ENCODE measurements at places on chromosomes 1 and 21. TPM values are rescaled to one million over a fixed set of nuclear protein-coding genes. Genes with fewer than 3 reads are reported as not detected.

- DNase-seq, result no peak
These were observed 29.6 kb downstream of the KCNC4 start for GRCh38 chr1:110239441-110240430.

GRCh38 chr1:19987719-19988118, 8.3 kb upstream of the PLA2G2A start:
- DNase-seq, result no peak

GRCh38 chr1:67588178-67588855, 96.7 kb upstream of the GADD45A start:
- no peak for DNase-seq

DNA sequence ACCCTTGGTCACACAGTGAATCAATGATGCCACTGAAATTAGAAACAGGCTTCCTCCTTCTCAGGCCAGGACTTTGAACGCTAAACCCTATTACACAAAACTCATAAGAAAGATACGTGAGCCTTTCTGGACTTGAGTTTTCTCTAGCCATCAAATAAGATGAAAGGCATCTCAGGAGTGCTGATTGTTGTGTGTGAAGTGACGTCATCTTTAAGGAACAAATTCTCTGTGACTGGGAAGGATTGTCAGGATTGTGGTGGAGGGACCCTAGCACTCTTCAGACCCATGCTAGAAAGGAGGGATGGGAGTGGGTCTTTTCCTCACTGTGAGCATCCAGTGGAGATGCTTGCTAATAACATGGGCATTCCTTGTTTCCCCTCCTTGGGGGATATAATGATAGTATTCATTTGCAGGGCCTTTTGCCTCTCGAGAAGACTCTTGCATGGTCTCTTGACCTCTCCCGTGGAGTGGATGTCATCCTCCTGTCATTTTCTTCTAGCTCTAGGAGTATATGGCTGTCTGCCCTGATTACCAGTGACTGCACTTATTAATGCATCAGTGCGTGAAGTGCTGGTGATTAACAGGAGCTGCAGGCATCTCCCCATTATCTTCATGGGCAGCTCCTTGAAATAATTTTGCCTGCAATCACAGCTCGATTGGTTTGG, 39.9 kb downstream of the SPATA46 start:
- DNase-seq, result no peak

DNA sequence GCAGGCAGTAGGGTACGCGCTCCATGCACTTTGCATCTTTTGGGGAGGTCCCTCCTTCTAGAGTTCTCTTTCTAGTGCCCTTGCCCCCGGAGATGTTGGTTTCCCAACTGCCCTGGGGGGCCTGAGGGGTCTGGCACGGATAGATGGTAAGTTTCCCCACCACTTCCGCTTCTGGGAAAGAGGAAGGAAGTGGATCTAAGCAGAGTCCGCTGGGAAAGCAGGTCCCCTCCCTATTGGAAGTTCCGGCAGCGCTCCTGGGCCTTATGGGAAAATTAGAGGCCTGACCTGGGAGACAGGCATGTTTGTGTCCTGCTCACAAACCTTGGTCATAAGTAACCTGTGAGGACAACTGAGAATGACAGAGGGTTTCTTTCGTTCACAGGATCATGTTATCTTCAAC, 274.4 kb downstream of the RPS6KC1 start:
- no peak for DNase-seq

GRCh38 chr1:81208441-81208840, 592.3 kb upstream of the ADGRL2 start:
- no peak for DNase-seq

DNA sequence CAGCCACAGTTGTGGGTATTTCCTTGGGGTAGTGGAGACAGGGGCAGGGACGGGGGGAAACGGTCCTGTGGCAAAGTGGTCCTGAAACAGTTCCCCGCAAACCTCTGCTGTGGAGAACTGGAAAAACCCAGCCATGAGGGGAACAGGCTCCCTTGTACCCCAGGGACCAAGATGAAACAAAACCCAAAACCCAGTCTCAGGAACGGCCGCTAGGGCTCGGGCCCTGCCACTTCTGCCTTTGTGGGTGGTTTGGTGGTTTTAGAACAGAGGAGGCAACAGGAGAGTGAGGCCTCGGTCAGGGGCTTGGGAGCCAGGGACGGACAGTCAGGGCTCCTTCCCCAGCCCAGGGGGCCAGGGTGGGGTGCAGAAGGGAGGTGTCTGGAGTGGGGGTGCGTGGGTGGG, 24.8 kb upstream of the EDN2 start:
- no peak for DNase-seq

GRCh38 chr1:151368393-151369301, 3.9 kb downstream of the SELENBP1 start:
- no peak for DNase-seq

GRCh38 chr1:8690253-8690525, 127.3 kb downstream of the RERE start:
- DNase-seq, result no peak

DNA sequence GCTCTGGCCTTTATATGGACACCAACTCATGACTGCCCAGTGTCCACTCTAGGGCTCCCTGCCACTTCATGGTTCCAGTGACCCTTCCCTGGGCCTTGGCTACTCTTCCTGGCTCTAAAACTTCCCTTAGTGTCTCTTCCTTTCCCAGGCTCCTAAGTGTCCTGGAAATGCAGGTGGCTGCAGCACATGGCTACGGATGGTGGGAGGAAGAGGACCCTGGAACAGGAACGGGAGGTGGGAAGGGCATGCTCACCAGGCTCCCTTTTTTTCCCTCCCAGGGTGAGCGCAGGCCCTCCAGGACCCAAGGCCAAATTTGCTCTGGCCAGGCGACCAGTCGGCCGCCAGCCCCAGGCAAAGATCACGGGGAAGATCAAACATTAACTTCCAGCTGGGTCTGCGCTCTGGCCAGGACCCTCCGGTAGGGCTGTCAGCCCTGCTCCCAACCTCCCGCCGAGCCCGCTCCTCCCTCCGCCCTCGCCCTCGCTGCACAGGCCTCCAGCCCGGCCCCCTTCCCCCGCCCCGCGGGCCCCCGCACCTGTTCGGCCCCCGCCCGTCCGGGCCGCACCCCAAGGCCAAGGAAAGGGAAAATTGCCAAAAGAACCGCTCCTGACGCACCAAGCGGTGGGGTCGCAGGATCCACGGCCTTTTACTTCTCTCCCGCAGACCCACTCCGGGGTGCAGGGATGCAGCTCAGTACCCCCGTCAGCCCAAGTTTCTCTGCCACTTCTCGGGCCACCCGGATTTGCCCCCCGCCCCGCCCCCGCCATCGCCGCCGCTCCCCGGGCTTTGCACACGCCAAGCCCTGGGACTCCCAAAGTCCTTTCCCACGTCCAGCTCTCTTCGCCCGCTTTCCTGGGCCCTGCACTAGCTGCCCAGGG, 894 bp downstream of the TCEA3 start:
- no peak for DNase-seq

- no peak for DNase-seq
These were observed 16.6 kb downstream of the C1orf141 start for GRCh38 chr1:67118191-67118590.

DNA sequence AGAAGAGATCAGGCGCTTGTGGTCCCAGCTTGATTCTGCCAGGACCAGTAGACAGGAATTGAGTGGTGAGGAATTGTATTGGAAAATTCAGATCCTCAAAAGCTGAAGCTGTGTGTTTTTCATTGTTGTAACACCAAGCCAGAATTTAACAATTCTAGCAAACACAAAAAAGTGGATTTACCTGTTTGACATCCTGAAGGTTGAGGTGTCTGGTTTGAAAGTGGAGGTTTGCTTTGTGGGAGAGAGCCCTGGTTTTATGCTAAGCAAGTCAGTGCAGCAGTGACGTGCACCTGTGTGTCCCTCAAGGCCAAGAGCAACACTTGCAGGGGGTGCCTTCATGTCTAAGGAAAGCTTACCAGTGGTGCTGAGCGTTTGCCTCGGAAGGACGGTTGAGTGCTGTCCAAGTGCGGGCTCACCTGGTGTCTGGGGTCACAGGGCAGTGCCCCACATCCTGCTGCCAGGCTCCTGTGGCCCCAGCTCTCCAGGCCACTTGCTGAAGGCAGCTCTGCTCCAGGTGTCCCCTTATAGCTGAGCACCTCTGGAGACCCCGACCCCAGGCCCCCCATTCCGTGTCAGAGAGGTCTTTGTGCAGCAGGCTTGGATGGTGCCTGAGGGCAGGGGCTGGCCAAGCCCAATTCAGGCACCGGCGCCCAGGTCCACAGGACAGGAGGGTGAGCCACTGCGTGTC, 27.7 kb downstream of the PCNT start:
- no peak for DNase-seq

The PLA2G2A gene
- total RNA-seq, result not detected

The ANGPTL1 gene
- 0.34 TPM for total RNA-seq

The NPHS2 gene
- total RNA-seq, result not detected

The ITGB2 gene
- total RNA-seq, result 1.5 TPM

The GPR137B gene
- 11.4 TPM for total RNA-seq
